Spinal cord (tissue), 10 donors: ENCODE measurements at places on chromosomes 11 and 22. TPM values are rescaled to one million over a fixed set of nuclear protein-coding genes. Genes with fewer than 3 reads are reported as not detected.

GRCh38 chr22:43964314-43964857 lies 9.1 kb downstream of the SAMM50 start:
- no peak overlapping the region for H3K4me3 ChIP-seq
- H3K27ac ChIP-seq = no peak overlapping the region
- H3K27me3 ChIP-seq = no peaks in the 10 kb centered on the region

DNA sequence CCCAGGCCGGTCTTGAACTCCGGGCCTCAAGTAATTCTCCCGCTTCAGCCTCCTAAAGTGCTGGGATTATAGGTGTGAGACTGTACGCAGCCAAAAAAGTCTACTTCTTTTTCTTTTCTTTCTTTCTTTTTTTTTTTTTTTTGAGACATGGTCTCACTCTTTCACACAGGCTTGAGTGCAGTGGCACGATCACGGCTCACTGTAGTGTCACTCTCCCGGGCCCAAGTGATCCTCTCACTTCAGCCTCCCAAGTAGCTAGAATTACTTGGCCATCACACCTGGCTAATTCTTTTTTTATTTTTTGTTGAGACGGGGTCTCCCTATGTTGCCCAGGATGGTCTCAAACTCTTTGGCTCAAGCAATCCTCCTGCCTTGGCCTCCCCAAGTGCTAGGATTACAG lies 3.6 kb upstream of the UBE2L3 start:
- no peaks in the 10 kb centered on the region for H3K27me3 ChIP-seq
- no peak overlapping the region for H3K27ac ChIP-seq
- no peak overlapping the region for H3K4me3 ChIP-seq
- peaks cover 10% of the 10 kb centered on the region for H3K4me1 ChIP-seq
- H3K36me3 ChIP-seq = no peaks in the 10 kb centered on the region
- no peak for DNase-seq

GRCh38 chr11:113839842-113840241 lies 35.5 kb downstream of the USP28 start:
- peaks cover 24% of the 10 kb centered on the region for H3K36me3 ChIP-seq
- no peaks in the 10 kb centered on the region for H3K4me1 ChIP-seq
- no peak overlapping the region for H3K27ac ChIP-seq
- no peak overlapping the region for H3K4me3 ChIP-seq
- no peaks in the 10 kb centered on the region for H3K27me3 ChIP-seq

- H3K27ac ChIP-seq = no peak overlapping the region
- H3K27me3 ChIP-seq = no peaks in the 10 kb centered on the region
- no peaks in the 10 kb centered on the region for H3K36me3 ChIP-seq
- no peaks in the 10 kb centered on the region for H3K4me1 ChIP-seq
- no peak overlapping the region for H3K4me3 ChIP-seq
These were observed 153.6 kb downstream of the RCN1 start for GRCh38 chr11:32244453-32244852.

GRCh38 chr11:33307984-33308383 lies 50.8 kb downstream of the HIPK3 start:
- H3K27ac ChIP-seq = no peak overlapping the region
- no peaks in the 10 kb centered on the region for H3K4me1 ChIP-seq
- H3K4me3 ChIP-seq = no peak overlapping the region
- H3K27me3 ChIP-seq = no peaks in the 10 kb centered on the region
- no peak for DNase-seq

- H3K36me3 ChIP-seq = no peaks in the 10 kb centered on the region
- no peak overlapping the region for H3K4me3 ChIP-seq
- H3K27ac ChIP-seq = no peak overlapping the region
- H3K27me3 ChIP-seq = no peaks in the 10 kb centered on the region
- no peak for DNase-seq
These were observed 21.8 kb upstream of the ABCC8 start for GRCh38 chr11:17498475-17498874.

- no peak overlapping the region for H3K27ac ChIP-seq
- no peaks in the 10 kb centered on the region for H3K27me3 ChIP-seq
- peaks cover 10% of the 10 kb centered on the region for H3K36me3 ChIP-seq
- no peaks in the 10 kb centered on the region for H3K4me1 ChIP-seq
These were observed 7.4 kb upstream of the CCDC34 start for GRCh38 chr11:27370374-27370773.

DNA sequence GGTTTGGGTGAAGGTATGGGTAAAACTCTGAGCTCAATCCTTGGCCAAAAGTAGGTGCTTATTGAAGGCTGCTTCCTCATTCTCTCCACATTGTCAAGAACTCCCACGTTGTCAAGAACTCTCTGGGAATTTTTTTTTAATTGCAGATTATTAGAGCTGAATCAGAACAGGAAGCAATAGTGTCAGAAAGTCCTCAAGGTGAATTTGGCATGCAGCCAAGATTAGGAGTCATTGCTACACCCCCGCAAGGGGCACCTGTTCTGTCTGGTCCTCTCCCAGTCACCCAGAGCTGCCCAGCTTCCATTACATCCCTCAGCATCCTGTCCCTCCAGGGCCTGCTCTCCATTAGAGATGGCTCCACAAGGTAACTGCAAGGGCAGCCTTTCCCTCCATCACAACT lies 996.5 kb downstream of the OPCML start:
- H3K4me3 ChIP-seq = no peak overlapping the region
- no peak overlapping the region for H3K27ac ChIP-seq
- H3K4me1 ChIP-seq = no peaks in the 10 kb centered on the region
- H3K27me3 ChIP-seq = no peaks in the 10 kb centered on the region
- no peak for DNase-seq

- H3K4me3 ChIP-seq = no peak overlapping the region
- H3K36me3 ChIP-seq = no peaks in the 10 kb centered on the region
- H3K4me1 ChIP-seq = no peaks in the 10 kb centered on the region
These were observed 52.3 kb downstream of the CSF2RB start for GRCh38 chr22:36965696-36966095.

Gene CDC45
- 7.9 TPM for total RNA-seq

Gene DSCAML1
- total RNA-seq = 3.5 TPM

Gene PRG3
- 0.55 TPM for total RNA-seq

Gene MYRF
- 13.6 TPM for total RNA-seq

Gene CABP7
- 17.9 TPM for total RNA-seq

Gene MISFA
- 0.69 TPM for total RNA-seq

Gene NLRP14
- total RNA-seq = 1.2 TPM
